Lower lobe of right lung (tissue), 2 donors: ENCODE measurements at places on chromosomes 1 and 21. TPM values are rescaled to one million over a fixed set of nuclear protein-coding genes. Genes with fewer than 3 reads are reported as not detected.

DNA sequence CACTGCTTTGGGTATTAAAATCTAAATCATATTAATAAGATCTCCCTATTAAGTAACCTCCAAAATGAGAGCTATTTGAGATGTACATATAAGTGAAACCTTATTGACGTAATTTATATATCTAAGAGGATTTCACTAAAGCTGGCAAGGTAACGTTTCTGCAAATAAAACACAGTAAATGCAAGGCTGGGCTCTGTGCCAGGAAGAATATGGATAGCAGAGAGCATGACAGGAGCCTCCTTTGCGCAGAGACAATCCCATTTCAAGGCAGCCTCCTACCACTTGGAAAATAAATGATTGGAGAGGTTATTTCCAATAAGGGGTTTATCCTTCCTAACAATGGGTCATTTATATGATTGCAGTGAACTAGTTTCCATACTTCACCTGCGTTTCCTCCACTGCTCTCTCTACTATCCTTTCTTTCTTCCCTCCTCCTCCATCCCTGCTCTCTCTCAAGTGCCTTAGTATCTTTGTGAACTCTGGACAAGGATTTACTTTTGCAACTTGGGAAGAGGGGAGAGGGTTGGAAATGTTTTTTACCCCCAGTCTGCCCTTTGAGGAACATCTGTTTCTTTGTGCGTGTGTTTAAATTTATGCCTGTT lies 3.0 kb upstream of the NFIA start:
- no peak for DNase-seq

- no peak for DNase-seq
Measured at GRCh38 chr1:17973694-17974093, 133.9 kb upstream of the IGSF21 start.

DNA sequence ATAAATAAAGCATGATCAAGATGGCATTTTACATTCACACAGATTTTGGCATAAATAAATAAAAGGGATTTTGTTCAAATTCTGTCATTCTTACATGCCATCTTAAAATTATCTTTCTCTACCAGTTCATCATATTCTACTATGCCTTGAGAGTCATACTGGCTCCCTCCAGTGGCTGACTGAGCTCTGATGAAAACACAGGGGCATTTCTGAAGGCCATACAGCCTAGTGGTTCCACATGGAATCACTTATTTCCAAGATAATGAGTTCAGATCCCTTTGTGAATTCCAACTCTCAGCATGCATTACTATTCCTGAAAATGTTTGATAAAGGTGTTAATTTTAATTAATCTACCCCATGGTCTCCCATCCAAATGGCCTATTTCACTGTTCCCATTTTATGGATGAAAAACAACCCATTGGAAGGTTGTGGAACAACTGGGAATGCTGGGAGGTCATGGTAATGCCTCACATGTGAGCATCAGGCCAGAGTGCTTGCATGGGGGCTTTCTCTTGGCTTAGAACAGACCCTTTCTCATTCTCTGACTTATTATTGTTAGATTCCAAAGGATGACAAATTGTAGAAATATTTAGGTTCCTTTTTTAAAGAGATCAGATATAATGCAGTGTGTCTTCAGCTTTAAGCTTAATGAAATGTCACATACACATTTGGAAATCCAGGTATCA lies 622.4 kb upstream of the PKN2 start:
- no peak for DNase-seq

DNA sequence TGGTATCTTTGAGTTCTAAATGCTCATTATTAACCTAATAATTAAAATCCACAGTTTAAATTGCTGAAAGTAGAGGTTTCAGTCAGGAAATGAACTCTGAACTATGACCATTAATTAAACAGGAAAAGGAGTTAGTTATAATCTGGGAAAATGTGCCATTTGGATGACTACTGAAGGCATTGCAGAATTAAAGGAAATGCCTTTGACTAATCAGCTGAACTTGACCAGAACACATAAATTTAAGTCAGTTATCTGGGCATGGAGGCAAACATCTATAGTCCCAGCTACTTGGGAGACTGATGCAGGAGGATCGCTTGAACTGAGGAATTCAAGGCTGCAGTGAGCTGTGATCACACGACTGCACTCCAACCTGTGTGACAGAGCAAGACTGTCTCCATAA lies 31.9 kb downstream of the SLC44A5 start:
- DNase-seq, result no peak

DNA sequence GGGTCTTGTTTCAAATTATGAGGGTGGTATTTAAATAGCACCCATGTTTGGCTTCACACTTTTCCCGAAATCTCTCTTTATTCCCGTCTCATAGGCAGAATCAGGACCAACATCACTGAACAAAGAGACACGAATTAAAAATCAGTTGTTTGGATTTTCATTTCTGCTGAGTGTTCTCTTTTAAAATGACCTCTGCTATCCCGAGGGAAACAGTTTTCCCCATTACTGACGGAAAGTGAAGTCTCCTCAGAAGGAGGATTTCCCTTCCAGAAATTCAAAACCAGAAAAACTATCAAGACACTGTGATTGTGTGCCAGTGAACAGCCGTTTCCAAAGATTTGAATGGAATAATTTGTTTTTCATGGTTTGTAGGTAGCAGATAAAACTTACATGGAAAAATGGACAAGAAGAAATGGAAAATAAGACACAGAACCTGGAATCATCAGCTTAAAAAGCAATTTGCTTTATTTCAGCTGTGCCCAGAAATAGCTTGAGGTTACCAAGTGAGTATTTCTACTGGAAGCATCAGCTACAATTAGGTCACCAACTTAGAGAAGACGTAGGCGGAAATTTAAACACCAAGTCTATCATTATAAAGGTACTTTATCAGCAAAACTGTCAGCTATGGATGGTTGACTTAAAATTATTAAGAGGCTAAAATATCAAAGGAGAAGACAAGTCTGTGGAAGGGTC lies 68.5 kb downstream of the RUNX1 start:
- DNase-seq, result no peak

CLEC20A gene
- total RNA-seq, result not detected

PTGFR gene
- 4.5 TPM for total RNA-seq
